ENCODE measurements at places on chromosomes 5 and 9.

GRCh38 chr5:138653502-138653901 is 78.3 kb upstream of the HSPA9 start:
- no peak for DNase-seq

DNA sequence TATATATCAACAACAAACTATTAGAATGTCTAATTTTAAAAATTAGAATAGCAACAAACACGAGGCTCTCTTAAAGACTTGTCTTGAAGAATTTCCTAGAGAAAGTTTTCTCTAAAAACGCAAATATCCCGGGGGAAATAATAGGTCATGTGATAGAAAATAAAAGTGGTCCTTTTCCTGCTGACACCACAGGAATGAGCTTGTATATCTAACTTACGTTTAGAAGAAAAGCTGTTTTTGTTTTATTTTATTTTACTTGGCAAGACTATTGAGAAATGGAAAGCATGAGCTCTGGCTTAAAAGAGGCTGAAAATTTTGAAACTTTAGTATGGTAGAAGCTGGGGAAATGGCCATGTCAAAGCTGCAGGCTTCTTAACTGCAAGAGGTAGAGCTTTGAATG is 465.0 kb downstream of the AGTPBP1 start:
- DNase-seq = no peak

DNA sequence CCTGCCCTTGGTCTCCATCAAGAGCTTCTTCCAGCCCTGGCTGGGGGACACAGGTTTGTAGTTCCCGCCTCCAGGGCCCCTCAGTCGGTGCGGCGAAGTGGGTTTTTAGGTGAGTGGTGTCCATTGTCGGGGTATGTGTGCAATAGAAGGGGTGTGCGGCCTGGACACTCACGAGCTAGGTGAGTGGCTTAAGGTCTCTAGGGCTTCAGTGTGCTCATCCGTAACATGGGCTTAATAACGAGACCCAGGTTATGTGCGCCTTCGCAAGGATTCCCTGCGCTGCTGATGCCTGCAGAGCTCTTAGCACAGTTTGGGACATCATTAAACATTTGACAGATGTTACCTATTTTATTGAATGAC is 656 bp downstream of the CEP78 start:
- no peak for DNase-seq

DNA sequence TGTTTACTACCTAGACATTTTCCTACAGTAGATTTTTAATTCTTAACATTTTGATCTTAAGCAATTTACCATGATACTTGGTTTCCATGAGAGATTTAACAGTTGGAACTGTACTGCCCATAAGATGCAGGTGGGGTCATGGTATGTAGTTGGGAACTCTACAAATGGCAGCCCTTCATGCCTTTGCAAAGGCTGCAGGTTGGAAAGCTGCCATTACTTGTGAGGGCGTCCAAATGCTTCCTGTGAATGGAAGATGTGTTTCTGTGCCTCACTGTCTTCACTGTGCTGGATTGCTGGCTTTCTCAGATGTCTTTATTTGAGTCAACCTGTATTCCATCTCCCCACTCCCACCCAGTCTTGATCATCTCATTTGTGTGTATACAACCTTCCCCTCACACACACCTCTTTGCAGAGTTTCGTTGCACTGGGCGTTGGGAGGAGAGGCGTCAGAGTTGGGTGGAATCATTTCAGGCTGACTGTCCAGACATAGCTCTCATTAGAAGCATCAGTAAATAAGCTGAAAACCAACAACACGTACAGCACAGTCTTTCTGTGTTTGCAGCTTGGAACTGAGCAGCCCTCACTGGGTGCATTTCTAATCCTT is 14.8 kb upstream of the ABL1 start:
- DNase-seq = no peak

- DNase-seq = no peak
Measured at GRCh38 chr9:14373336-14373666, 59.4 kb upstream of the NFIB start.

DNA sequence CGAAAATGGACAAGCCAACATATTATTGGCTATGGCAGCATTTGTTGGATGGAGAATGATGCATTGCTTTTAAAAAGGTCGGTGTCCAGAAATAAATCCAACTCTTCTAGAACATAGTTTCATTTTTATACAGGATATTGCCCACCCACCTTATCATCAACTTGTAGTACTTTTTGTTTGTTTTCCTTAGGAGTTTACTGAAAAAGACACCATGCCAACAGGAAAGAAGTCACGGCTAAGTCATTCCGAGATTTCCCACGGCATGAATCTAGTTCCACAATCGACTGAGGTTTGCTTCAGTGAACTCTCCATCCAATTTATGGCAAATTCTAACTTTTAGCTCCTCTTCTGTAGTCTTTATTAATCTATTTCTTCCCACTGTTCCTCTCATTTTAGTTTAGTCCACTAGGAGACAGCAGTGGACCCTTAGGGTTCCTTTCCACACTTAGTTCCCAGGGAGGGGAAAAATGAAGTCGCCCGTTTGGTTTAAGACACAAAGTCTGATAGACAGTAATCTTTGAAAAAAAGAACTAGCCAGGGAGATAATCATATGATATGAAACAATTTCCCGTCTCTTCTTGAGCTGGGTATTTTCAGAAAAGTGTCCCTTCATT is 237.5 kb downstream of the AP3B1 start:
- no peak for DNase-seq

- DNase-seq = no peak
Measured at GRCh38 chr5:149930749-149931574, 13.6 kb downstream of the PDE6A start.

DNA sequence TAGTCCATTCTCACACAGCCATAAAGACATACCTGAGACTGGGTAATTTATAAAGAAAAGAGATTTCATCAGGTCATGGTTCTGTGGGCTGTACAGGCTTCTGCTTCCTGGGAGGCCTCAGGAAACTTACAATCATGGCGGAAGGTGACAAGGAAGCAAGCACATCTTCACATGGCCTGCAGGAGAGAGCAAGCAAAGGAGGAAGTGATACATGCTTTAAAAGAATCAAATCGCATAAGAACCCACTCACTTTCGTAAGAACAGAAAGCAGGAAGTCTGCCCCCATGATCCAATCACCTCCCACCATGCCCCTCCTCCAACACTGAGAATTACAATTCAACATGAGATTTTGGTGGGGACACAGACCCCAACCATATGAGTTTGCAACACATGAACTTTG is 5.1 kb upstream of the FBXO38 start:
- no peak for DNase-seq

GRCh38 chr9:128159522-128159783 is 612 bp upstream of the BBLN start:
- no peak for DNase-seq

DNA sequence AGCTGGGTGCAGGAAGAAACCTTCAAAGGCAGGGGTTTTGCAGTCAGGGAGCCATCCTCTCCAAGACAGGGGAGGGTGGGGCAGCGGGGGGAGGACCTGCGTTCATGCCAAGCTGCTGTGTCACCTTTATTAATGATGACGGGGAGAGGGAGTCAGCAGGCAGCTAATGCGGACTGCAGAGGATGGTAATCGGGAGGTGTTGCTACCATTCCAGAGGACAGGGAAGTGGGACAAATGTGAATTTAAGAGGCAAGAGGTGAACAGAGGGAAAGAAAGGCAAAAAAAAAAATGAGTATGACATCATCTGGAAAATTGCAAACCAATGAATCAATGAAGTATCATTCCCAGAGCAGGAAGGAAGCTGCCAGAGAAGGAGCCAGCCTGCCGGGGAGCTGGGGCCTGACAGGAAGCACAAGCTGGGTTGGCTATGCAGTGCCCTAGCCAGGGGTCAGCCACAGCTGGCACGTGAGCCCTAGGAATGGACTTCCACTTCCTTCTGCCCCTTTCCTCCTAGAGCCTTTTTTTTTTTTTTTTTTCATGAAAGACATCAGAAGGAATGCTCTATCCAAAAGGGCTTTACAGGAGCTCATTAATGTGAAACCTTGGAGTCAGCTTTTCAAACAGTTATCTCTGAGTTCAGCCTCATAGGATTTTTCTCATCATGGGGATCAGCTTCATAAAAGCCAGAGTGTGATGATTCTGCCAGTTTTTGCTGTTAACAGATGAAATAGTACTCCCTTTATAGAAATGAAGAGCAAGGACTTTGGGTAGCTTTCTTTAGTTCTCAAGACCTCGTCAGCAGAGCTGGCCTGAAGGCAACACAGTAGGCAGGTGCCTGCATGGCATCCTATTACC is 9.2 kb downstream of the INSYN2B start:
- DNase-seq = no peak

GRCh38 chr9:128685636-128686489 is 3.2 kb upstream of the SET start:
- no peak for DNase-seq

DNA sequence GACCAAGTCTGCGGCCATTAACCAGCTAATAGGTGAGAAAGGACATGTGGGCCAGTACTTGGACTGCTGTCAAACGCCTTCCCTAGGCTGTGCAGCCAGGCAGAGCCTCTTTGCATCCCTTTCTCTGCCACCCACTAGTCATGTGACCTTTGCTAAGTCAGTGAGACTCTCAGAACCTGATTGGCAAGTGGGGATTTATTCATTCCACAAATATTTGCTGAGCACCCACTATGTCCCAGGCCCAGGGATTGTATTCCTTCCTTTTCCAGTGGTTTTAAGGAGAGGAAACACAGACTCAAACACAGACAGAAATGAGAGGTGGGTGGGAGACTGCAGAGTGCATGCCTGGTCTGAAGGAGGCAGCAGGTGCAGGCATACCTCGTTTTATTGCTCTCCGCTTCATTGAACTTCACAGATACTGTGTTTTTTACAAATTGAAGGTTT is 71.6 kb upstream of the GALNT10 start:
- peak; percentile 31 for DNase-seq

- no peak for DNase-seq
Measured at GRCh38 chr5:18375641-18376040, 741.4 kb downstream of the TAF11L14 start.

DNA sequence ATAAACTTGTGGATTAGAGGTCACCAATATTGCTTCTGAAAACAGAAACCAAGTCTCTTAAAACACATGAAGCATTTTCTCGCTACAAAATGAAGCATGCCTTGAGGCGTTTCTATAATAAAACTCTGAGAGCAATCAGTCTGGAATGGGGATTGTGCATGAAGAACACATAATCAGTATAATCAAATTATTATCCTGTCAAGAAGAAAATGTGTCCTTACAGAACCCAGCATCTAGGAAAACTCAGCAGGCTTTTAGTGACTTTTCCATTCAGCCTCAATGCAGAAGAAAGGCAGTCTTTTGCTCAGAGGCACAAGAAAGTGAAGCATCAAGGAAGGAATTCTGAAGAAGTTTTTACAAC is 121.9 kb downstream of the CDH18 start:
- no peak for DNase-seq

GRCh38 chr9:89032173-89032572 is 40.9 kb downstream of the S1PR3 start:
- DNase-seq = no peak

DNA sequence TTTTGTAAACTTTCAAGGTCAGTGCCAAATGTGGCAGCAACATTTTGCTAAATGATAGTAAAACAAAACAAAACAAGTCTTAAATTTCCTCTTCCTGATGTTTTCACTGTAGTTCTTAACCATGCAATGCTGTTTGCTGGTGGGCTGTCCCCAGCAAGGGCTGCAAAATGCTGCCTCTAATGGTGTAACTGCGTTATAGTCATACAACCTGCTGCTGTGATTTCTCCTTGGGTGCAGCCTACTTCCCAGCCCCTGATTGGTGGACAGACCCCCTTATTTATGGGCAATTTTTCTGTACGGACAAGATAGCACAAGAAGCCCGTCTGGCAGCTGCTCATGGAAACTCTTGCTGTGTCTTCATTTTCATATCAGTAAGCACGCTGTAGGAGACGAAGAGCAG is 26.6 kb upstream of the PIP5K1B start:
- no peak for DNase-seq

- no peak for DNase-seq
Measured at GRCh38 chr9:38066197-38066913, 2.7 kb downstream of the SHB start.

DNA sequence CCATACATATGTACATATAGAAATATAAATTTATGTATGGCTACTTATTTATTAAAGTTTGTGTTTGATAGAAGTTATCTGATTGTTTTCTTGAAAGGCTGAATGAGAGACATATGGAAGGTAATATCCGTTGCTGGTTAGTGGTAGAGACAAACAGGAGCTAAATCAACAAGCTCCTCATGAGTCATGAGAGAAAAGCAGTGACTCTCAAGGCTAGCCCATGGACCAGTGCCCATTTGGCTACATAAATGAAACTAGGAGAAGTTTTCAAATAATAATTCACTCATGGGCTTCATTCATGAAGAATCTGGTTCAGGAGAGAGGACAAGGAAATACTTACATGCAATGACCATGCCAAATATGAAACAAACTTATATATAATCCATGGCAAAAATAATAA is 504.5 kb upstream of the ITGA1 start:
- no peak for DNase-seq

GRCh38 chr5:122985954-122986721 is 50.4 kb downstream of the PPIC start:
- DNase-seq = no peak

DNA sequence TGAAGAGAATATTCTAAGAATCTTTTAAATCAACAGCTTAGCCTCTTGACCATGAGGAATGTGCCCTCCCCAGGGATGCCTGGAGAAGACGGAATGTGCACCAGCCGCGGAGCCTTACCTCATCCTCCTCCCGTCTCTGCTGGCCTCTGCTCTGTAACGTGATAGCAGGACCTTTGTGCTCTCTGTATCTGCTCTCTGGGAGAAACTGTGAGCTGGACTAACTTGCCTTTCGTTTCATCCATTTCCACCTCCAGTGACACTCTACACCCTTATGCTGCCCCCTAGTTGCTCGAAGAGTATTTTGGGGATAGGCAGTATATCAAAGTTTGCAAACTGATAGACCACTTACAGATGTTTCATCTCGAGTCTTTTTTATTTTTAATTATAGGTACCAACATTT is 141.4 kb downstream of the NPR3 start:
- no peak for DNase-seq

DNA sequence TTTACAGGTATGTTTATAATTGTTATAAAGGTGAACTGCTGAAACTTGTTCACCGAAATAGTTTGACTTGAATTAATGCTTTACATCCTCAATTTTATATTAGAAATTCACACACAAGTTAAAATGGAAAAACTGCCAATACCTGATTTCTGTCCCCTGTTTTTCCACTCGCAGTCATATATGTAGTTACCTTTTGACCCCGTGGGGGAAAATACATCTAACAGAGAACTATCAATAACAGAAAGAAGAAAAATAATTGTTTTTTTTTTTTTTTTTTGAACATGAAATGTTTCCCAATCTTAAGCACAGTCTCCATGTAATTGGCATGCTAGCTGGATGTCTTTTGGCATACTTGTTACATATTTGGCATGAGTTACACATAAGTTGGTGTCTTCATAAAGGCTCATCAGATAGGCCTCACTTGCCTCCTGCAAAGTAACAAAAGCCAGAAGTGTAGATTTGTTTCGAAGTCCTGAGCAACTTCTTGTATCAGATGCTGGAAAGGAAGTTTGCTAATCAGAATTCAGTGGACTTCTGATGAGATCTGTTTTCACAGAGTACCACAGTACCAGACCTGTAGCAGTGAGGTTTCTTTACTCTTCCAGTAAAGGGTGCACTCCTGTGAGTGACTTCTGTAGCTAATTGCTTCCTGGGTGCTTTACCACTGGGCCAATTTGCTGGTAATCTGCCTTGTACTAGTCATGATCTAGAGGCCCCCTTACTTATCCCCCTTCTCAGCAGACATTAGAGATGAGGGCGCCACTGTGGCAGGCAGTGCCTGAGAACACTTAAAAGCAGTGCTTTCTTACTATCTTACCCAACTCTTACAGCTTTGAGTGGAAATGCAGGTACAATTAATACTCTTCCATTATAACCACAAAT is 36.2 kb upstream of the CXXC5 start:
- DNase-seq = no peak
